Retina (tissue), 1 donor: ENCODE measurements at places on chromosomes 5 and 9.

DNA sequence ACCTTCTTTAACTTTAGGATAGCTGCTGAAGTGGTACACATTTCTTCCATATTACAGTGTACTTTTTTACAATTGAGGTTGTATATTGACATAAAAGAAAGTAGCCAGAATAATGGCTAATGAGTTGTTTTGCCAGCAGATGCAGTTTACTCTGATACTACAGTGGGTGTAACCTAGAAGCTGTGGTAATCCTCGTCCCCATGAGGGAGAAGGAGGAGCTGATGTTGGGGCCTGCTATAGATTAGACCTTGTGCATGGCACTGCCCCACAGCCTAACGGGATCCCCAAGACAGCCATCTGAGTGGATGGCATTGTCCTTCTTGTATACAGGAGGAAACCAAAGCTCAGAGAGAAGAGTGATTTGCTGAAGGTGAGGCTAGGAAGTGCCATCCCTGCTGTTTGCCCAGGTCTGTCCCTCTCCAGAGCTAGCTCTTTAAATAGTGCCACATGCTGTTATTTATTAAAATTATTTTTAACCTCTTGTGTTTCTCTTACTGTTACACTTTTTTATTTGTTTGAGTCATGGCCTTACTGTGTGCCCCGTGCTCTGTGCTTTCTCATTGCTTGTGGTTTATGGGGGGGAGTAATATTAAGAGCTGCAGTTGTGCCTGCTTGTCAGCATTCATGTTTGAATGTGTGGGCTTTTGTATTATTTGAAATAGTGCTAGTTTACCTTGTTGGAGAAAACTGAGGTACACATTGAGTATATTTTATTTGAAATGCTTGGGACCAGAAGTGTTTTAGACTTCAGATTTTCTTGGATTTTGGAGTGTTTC, 65.3 kb downstream of the ICE1 start:
- no peak for DNase-seq

- DNase-seq: no peak
Observed at GRCh38 chr5:106737111-106737510, 933.6 kb downstream of the EFNA5 start.

DNA sequence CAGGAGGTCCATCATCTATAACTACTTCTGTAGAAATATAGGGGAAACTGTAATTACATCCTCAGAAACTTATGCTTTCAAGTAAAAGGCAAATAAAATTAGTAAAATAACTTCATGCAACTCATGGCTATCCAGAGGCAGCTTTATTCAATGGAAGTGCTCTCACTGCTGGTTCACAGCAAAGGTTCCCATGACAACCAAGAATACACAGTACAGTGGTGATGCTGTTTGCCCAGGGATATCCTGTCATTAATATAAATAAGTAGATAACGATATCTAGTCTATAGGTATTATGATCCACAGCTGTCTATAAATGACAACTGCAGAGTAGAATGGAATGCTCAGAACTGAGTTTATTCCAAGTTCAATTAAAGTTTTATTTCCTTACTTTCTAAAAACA, 390.3 kb downstream of the PDE4D start:
- DNase-seq: no peak

GRCh38 chr9:16628413-16628812, 242.1 kb downstream of the BNC2 start:
- DNase-seq: no peak

GRCh38 chr5:56422076-56422762, 189.1 kb upstream of the ANKRD55 start:
- no peak for DNase-seq

DNA sequence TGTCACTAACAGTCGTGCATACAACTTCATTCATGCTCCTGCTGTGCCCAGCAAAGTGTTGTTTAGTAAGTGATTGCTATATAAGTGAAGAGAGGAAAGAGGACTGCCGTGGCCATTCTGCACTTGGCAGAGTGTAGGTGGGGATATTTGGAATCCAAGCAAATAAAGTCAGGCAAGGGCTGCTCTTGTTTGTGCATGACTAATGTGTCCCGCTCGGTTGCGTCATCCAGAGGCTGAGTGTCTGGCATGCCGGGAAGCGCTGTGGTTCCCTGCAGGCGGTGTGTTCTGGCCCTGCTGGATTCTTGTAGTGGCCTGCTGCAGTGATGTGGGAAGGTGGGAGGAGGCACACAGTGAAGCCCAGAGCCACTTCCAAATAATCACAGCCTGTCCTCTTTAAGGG, 136.9 kb upstream of the ANKH start:
- no peak for DNase-seq

DNA sequence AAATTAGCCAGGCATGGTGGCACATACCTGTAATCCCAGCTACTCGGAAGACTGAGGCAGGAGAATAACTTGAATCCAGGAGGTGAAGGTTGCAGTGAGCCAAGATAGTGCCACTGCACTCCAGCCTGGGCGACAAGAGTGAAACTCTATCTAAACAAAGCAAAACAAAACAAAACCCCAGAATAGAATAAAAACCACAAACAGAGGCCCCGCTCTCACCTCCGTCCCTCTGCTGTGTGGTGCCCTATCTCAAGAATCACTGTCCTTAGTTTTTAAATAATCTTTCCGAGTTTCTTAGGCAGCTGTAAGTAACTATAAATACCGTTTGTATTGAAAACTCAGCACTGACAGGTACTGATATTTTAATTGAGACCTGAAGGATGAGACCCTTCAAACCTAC, 42.7 kb upstream of the IER5L start:
- DNase-seq: no peak

- DNase-seq: no peak
Observed at GRCh38 chr5:59829386-59829785, 64.1 kb downstream of the PDE4D start.

- DNase-seq: no peak
Observed at GRCh38 chr5:41815261-41815660, 55.0 kb downstream of the OXCT1 start.

DNA sequence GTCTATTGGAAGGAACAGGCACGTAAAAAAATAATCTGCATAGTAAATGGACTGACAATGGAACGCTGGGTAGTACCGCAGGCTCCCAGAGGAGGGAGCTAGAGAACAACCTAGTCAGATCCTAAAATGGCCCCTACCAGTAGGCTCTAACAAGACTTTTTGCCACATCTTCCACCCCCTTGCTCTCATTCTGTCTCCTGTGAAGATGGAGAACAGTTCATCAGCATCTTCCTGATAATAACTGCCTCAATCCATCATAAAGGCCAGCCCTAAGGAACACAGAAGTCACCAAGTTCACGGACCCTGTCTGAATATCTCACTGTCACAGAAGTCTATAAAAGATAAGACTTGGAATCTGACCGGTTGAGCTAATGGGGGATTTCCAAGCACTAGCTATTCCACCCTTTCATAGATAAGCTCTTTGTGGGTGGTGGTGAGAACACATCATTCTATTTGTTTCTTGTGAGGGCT, 133.4 kb downstream of the SLC1A3 start:
- DNase-seq: peak; percentile 70

DNA sequence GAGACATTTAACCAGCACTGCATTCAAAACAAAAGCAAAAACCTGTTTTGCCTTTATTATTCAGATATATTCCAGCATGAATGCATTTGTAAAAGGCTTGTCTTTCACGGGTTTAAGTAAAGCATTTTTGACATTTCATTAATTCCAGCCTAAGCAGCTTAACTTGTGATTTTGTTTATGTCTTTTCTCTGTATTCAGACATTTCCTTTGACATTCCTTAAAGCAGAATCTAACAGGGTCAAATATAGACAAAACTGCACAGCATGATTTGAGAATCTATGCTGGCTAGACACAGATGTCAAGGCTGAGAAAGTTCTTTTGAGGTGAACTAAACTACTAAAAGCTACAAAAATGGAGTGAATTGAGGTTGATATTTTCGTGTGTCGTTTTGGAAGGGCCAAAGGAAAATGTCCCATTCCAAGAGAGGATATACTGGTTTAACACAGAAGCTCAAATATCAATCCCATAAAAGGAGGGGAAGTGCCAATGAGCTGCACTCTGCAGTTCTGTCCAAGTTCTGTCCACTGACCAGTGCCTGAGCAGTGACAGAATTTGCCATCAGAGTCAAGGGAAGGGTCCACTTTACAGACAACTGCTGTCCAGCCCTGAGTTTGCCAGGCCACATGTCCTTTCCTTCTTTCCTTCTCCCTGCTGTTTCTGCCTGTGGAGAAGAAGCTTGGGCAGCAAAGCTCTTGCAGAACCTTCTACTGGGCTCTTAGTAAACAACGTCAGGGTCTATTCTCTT, 198.7 kb upstream of the KLF9 start:
- DNase-seq: no peak

GRCh38 chr5:14445576-14446290, 135.9 kb upstream of the OTULINL start:
- DNase-seq: peak; percentile 83

GRCh38 chr5:157283434-157283833, 17.5 kb downstream of the CYFIP2 start:
- no peak for DNase-seq

GRCh38 chr5:953535-954449, 54.8 kb upstream of the NKD2 start:
- DNase-seq: no peak

DNA sequence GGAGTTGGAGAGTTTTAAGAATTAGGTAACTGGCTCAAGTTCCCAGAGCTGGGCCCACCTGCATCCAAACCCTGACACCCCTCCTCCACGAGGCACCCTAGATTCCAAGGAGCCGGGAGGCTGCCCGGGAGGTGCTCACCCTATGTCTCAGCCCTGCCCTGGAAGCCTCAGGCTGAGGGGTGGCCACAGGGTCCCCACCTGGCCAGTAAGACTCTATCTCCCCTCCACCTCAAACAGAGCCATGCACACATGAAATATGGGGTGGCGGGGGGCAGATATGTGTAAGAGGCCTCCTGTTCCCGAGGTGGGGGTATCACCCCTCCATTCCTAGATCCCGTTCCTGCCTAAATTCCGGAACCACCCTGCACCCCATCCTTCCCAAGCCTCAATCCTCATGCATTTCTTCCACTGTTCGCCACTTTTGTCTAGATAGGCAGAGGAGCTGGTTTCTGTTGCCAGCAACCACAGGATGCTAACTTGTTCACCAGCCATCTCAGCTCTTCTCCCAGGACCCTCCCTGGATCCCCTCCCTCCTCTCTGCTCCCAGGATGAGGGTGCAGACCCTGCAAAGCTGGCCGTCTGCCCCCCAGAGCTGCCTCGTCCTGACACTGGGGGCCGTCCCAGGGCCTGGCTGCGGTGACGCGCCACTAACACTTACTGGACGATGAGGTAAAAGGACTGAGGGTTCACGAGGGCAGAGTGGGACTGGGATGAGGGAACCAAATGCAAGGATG, 44.1 kb downstream of the COL23A1 start:
- DNase-seq: no peak

GRCh38 chr9:100498592-100498991, 25.6 kb downstream of the TMEFF1 start:
- no peak for DNase-seq

- peak; percentile 22 for DNase-seq
Observed at GRCh38 chr9:120950421-120951388, 24.1 kb upstream of the TRAF1 start.

GRCh38 chr9:129231022-129231739, 53.1 kb upstream of the IER5L start:
- no peak for DNase-seq

DNA sequence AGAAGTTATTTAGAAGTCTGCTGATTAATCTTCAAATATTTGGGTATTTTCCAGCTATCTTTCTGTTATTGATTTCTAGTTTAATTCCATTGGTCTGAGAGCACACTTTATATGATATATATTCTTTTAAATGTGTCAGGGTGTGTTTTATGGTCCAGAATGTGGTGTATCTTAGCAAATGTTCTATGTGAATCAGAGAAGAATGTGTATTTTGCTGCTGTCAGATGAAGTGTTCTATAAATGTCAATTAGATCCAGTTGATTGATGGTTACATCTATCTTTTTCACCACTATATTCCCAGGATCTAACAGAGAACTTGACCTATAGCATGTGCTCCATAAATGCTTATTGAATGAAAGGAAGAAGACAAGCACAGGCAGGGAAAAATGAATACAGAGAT, 17.5 kb upstream of the ERAP1 start:
- DNase-seq: no peak
